Astrocyte of the spinal cord (primary cell): ENCODE measurements at places on chromosomes 16 and 17.

- DNase-seq: no peak
Measured at GRCh38 chr17:38728290-38728831, 1.8 kb upstream of the CISD3 start.

DNA sequence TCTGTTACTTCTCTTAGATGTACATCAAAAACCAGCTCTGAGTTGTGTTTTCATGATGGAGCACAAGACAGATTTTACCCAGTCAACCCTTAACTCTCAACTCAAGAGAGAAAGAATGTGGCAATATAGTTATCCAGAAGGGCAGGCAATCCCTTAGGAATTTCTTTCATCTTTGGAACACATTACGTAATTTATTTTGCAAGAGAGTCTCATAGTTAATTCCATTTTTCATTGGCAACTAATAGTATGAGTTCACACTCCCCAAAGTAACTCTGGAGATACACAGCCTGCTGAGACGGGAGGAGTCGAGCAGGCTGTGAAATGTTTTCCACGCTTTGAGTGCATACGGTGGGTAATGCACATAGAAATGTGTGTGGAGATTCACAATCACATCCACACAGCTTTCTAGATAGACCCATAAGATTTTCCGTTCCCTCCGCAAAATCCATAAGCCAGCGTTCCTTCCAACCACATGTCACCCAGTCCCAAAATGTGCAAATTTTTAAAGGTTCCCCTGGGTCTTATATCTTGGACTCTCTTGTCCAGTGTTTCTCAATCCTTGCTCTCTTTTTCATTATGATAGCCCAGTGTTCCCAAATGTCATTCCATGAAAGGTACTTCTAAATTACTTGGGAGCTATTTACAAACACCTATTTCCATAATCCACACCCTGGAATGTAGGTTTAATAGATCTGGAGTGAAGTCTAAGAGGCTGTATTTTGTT is 8.4 kb upstream of the CDRT4 start:
- peak; percentile 45 for DNase-seq

DNA sequence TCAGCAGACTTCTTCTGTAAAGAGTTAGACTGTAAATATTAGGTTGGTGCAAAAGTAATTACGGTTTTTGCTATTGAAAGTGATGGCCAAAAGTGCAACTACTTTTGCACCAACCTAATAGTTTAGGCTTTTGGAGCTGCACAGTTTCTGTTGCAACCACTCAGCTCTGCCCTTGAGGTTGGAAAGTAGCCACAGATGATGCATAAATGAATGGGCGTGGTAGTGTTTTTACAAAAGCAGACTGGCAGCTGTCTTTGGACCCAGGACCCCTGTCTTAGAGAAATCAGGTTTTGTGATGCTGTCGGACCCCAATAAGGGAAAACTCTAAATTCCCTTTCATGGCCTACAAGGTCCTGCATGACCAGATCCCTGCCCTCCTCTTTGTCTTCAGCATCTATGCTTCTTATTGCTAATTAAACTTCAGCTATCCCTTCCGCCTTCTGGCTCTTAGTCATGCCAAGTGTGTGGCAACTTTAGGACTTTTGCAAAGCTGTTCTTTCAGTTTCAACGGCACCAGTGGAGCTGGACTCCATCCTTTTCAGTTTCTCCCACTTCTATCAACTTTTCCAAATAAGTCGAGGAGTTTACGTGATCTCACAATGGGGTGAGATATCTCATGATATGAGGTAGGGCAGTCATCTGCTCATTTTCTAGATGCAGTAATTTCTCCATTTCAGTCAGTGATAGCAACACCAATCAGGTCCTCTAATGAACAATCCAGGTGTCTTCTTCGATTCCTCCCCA is 232.3 kb downstream of the XYLT1 start:
- DNase-seq: no peak

DNA sequence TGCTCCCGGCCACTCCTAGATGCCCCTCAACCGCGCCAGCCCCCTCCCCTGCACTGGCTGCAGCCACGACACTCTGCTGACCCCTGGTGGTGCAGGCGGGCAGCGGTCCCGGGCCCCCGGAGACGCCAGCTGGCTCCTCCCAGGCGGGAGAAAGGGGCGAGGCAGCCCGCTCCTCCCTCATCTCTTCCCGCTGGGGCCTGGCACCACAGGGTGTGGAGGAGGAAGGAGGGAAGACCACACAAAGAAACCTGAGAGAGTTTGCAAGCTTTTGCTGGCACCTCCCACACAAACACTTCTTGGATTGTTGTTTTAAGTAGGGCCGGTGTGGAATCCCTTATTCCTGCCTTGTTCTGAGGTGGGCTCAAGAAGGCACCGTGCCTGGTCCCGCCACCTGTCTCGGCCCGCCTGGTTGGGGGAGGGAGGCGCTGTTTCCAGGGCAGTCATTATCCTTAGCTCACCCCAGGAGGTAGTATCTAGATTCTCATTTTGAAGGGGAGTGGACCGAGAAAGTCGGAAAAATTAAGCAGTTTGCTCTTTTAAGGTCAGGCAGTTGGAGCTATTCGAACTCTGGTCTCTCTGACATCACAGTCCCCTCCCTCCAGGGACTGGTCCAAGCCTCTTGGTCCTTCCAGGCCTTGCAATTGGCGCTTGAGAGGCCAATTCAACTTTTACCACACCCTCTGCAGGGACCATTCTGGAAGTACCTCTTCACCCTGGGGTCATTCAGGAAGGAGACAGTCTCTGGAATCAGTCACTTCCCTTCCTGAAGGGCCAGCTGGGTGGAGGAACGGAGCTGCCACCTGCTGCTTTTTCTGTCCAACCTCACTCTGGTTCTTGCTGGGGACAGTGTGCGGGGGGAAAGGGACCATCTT is 959 bp upstream of the ANKRD13B start:
- DNase-seq: peak; percentile 87

DNA sequence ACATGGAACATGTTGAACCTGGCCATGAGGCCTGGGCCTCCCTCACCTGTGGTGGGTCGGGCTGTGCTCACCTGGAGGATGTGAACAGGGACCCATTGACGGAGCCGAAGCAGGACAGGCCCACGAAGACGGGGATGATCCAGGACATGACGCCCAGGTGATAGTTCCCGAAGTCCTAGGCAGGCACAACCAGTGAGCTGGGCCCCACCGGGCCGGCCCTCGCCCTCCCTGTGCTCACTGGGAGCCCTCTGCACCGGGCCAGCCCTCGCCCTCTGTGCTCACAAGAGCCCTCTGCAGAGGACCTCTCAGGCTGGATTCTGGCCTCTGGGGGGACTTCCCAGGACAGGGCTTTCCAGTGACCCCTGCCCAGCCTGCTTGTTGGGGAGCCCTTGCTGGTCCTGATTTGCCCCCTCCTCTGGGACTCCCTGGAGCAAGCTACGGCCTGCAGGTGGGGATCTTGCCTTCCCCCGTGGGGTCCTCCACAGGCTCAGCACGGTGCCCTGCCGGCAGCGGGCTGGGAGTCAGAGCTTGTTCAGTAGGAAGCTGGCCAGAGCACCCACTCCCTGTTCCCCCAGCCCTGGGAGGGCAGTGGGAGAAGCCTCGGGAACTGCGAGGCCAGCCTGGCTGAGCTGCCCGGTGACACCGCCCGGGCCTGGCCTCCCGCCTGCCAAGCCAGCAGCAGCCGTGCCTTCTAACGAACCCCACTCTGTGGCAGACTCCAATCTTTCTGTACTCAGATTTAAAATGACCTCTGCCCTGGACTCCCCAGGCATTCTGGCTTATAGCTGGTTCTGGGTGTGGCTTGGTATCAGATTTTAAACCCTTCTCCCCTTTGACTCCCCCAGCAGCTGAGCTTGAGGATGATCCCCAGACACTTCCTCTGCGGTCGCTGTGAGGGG is 30.4 kb downstream of the SLC7A5 start:
- DNase-seq: no peak

DNA sequence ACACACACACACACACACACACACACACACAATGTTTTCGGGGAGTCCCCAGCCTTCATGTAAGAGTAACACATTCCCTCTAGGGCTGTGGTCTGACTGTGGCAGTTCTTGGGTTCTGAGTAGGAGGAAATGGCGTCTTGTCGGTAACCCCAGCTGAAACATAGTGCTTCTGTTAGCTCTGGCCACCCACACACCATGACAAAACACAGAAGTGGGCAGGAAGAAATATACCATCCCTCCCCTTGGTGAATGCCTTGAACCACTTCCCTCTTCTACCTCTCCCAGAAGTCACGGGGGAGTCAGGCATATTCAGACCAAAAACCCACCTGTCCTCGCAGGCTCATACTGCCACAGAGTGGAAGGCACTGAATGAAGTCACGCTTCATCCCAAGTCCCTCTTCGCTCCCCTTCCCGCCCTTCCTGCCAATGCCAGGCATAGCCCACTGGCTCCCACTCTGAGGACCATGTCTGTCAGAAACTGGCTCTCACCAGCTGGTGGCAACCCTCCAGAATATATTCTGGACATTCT is 11.5 kb downstream of the SLC35B1 start:
- no peak for DNase-seq

DNA sequence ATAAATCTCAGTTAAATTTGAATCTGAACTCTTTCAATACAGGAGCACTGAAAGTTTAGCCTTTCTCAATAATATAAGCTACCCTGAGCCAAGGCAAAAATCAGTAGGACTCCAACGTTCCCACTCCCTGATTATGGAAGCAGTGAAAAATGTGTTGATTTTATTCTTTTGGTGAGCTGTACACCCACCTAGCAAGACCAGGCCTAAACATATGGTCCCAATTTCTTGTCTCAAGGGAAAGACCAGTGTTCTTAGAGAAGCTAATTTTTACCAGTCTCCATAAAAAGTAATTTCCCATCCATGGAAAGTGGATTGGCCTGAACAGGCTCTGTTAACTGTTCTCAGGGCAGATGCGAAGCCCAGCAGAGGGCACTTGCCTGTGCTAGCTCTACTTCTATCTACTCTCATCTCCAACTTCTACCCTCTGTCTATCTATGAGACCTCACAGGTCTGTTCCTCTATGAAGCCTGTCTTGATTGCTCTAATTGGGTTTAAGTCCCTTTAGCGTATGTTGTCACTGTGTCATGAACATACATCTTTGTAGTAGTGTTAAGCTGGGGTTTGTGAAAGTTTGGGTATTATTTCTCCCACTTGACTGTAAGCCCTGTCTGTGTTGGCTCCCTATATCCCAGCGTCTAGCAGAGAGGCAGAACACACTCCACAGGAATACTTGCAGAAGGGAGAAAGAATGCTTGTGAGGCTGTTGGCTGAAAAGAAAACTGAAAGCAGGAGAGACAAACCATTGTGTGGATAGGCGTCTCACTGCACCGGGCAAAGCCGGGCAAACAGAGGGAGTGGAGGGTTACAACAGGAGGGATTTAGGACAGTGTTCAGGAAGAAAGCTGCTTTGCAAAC is 167.1 kb upstream of the MAF start:
- DNase-seq: peak; percentile 36

- DNase-seq: no peak
Measured at GRCh38 chr17:73227944-73228343, 33.7 kb downstream of the CPSF4L start.

DNA sequence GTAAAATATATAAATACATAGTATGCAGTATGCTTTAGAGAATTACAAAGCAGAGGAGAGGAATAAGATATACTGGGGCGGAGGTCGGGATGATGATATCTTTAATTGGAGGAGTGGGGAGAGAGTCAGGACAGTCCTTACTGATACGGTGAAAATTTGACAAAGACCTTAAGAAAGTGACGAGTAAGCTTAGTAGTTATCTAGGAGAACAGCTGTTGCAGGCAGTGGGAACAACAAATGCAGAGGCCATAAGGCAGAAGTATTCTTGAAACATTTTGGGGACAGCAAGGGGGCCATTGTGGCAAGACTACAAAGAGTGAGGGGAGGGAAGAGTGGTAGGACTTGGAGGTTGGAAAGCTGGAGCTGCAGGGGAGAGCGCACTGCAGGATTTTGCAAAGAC is 22.3 kb upstream of the CDC6 start:
- no peak for DNase-seq

DNA sequence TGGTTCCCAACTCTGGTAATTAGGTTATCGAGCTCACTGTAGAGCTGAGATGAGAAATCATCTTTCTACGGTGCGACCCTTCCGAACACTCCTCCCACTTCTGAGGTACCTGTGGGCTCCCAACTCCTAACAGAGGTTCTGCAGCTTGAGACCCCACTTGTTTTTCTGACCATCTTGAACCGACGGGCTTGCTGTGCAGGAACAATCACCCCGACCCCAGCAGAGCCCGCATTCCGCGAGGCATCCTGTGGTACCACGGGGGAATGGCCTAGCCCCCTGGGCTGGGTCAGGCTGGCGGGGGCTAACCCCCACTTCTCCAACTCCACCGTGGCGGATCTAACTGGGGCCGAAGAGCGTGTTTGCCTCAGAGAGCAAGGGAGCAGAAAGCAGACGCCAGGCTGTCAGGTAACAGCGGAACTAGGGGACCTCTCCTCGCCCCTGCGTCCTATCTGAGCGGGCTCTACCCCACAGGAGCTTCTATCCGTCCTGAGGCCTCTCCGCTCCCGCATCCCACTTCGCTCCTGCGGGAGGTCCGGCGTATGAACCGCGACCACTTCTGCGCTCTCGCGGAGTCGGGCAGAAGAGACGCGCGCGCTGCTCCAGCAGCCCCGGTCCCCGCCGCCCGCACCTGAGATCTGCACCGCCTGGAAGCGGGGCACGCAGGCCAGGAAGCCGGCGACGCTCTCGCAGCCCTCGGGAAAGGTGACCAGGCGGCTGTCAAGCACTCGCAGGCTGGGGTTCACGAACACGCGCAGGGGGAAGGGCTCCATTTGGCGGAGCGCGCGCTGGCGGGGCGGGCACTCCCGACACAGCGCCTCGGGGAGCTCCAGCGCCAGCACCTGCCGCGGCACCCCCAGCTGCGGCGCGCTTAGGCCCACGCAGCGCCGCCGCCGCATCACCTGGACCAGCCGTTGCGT is 761 bp downstream of the PDF start:
- DNase-seq: peak; percentile 25

DNA sequence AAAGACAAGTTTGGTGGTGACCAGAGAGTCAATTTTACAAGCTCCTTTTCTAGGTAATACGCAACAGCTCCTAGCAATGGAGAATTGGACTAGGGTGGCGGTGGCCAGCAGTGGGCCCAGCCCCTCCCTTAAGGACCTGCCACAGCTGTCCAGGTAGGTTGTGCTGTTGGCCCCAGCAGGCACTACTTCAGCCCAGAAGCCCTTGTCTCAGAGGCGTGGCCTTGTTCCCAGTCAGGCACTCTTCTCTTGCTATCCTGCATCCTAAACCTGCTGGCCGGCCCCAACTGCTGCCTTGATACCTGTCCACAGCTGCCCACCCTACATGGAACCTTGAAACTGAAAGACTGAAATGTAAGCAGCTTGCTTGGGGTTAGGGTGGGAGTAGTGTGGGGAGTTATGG is 989 bp upstream of the GALK1 start:
- no peak for DNase-seq
